ENCODE measurements at places on chromosomes 3 and 15.

- DNase-seq: no peak
These were observed 91.5 kb downstream of the ATG7 start for GRCh38 chr3:11363715-11364114.

DNA sequence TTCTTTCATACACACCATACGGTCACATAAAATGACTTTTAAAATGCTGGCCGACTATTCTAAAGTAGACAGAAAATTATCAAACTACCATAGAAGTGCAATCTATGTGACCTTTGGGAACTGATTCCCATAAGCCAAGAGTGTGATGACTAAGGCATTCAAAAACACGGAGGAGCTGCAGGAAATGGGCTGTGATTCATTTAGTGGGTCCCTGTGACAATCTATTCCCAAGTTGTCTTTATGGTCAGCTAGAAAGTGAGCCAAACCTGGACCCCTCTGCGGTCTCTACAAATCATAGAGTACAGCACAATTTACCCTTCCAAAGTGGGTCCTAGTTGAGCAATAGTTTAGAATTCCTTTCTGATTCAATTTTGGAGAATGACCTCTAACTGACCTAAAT lies 251.5 kb upstream of the CBLB start:
- DNase-seq: peak; percentile 34

DNA sequence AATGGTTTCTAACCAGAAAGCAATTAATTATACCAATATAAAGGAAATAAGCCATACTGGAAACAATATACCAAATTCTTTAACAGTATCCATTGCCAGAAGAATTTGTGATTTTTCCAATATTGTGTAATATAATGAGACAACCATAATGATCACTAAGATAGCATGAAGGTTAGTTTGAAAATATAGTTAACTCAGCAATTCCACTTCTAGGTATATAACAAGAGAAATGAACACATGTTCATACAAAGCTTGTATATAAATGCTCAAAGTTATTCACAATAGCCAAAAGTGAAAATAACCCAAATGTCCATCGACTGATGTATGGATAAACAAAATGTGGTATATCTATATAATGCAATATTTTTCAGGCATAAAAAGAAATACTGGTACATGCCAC lies 369.1 kb downstream of the TBC1D5 start:
- DNase-seq: no peak

DNA sequence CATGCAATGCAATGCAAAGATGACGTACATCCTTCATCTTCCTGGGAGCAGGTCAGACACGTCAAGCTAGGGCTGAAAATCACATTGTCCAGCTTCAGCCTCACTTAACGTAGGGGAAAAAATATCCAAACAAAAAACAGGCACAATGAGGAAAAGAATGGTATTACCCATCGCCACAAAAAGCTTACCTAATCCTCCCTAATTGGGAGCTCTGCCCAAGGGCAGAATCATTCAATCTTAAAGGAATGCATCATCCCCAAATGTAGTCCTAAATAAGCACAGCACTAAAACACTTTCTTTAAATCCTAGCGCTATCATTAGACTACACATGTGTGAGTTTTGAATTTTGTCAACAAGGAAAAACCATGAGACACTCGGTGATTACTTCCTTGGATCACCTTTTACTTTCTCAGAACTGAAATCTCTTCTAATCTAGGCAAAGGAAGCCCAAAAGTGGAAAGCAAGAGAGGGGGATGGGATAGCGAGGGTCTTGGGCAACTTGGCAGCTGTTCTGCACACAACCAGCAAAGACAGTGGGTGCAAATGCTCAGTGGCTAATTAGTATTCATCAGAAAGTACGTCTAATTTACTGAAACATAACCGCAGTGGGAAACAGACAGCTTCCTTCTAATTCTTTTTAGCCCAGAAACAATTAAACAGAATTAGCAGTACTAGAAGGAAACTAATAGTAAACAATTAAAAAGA lies 87.4 kb downstream of the ADAMTS9 start:
- DNase-seq: no peak

GRCh38 chr3:54307566-54308180 lies 185.3 kb downstream of the CACNA2D3 start:
- no peak for DNase-seq

DNA sequence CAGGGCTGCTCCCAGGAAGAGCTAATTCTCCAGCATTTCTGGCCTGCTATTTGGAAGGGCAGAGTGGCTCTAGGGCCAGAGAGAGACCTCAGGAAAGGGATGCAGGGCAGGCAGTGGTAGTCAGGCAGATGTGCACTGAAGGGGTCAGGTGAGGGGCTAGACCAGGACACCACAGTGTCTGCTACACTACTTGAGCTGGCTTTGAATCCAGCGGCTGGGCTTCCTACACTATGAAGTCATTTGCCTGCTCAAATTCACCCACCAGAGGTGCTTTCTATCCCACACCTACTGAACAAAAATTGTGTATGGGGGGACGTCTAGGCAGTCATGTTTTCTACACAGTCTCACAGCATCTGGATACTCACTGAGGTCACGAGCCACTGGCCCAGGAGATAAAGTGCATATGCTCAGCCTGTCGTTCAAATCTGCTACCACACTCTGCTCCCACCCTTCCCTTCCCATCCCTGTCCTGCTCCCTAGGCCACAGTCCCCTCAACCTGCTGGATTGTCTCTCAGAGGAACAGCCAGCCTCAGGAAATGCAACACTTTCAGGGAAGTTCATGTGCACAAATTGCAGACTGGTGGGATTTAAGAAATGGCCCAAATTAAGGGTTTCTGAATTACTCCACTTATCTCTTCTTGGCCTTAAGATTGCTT lies 49.9 kb upstream of the SLC6A11 start:
- DNase-seq: no peak

DNA sequence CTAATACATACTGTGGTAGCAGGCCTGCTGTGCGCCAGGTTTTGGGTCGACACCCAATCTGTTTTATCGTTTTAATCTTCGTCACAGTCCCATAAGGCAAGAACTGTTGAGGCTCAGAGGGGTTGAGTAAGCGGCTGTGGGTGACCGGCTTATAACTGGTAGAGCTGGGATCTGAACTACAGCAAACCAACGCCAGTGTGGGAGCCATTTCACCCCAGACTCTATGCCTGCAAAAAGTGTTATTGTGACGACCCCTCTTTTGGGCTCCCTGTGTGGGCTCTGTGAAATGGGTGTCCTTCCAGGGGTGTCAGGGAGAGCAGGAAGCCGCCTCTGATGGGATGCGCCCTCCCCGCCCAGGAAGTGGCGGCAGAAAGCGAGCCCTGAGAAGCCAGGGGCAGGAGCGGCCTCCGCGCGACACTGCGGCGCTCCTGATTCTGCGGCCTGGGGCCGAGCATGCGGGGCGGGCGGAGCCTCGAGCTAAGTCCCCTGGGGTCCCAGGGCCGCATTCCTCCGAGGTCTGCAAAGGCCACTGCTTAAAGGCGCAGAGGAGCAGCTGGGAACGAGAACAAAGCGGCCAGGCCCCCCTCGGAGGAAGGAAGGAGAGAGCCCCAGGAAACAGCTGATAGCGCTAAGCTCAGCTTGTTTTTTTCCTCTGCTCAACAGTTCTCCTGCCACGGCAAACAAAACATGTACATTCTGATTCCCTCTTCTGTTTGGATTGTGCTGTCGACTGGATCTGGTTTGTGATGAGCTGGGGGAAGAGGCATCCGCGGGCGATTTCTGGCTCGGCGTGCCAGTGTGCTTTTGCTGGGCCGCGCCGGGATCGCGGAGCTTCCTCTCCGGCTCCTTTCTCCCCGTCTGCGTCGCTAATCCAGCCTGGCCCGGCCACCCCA lies 33.9 kb downstream of the GRK7 start:
- DNase-seq: peak; percentile 81

- DNase-seq: no peak
These were observed 160.5 kb downstream of the KLF13 start for GRCh38 chr15:31486906-31487695.

GRCh38 chr3:174192471-174192870 lies 666.7 kb upstream of the NAALADL2 start:
- no peak for DNase-seq

DNA sequence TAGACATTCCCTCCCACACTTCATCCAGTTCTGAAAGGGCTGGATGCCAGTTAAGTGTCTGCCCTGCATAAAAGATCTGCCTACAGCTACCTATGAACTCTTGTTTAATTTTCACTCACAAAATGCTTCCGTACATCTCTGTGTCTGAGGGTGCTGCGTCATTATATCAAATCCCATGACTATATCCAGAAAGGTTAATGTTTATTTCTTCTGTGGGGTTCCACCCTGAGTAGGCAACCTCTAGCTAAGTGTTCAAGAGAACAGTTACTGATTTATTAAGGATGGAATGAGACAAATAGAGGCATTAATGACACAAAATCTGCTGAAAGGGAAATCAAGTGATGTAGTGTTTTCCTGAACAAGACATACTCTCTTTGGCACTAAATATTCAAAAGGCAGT lies 220.2 kb downstream of the MTHFS start:
- DNase-seq: no peak

DNA sequence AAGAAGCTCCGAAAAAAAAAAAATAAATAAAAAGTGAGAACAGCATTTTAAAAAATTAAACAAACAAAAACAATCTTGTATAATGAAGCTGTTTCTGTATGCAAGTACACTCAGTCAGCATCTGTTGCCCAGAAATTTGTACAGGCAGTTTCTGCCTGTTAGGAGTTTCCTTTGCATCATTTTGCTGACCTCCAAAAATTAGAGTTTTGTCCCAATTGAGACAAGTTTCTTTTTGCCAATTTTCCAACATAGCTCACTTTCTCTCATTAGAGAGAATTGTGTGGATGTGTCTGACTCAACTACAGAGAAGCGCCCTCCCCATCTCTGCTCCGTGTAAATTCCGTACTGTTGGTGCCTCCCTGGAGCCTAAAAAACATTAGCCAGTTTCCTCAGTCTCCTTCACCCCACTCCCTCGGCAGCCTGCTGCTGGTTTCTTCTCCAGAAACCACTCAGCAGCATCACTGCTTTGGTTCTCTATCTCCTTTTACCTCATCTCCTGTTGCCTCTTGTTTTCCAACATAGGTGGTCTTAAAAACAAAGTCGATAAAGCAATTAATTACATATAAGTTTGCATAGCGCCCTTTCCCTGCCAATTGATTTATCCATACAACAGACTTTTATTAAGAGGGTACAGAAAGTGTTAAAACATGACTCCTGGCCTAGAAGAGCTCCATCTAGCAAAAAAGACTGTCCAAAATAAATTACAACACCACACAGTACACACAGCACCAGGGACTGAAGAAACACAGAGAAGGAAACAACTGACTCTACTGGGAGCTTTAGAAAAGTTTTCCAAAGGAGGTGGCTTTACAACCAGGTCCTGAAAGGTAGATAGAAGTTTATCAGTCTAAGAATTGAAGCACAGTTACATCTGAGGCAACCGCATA lies 286.7 kb downstream of the SHOX2 start:
- DNase-seq: no peak

DNA sequence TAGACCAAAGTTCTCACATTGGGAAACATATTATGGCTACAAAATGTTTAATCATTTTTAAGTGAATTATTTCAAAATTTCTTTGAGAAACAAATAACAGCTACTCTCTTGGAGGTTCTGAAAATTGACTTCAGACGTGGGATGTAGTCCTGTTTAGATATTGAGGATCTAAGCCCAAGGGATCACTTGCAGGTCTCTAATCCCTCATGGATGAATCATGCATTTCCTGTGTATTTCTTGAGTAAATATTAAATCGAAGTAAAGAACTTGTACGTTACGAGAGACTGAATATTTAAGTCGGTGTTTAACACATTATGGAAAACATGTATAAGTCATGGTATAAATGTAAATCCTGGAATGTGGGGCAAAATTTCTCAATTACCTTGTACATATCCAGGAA lies 119.8 kb downstream of the EPHA3 start:
- DNase-seq: peak; percentile 55

DNA sequence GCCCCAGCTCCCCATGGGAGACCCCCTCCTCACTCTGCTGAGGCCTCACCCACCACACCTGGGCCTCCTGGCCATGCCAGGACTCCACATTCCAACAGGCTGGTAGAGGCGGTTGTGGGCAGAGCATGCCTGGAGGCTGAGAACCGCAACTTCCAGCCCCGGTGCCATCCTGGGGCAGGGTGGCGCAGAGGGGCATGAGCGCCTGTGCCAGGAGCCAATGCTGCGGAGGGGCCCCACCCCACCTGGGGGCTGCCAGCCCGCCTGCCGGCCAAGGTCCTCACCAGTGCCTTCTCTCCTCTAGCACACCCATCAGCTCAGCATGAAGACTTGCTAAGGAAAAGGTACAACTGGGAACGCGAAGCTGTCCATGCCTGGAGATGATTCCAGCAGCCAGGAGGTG lies 34.3 kb upstream of the SLC6A6 start:
- DNase-seq: no peak

DNA sequence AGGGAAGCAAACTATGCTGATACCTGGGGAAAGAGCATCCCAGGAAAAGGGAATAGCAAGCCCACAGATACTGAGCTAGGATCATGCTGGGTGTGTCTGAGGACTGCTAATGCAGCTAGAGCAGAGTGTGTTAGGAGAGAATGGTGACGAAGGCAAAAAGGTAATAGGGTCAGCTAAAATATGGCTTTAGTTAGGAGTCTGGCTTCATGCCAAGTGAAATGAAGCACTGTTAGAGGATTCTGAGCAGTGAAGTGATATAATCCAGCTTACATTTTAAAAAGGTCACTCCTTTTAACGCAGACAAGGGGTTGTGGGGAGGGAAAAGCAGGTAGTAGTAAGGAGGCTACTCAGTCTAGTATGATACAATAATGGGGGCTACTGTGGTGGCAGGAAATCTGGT lies 30.4 kb downstream of the SECISBP2L start:
- peak; percentile 6 for DNase-seq

- DNase-seq: peak; percentile 97
These were observed 79.6 kb upstream of the SPATA12 start for GRCh38 chr3:56980798-56981390.

DNA sequence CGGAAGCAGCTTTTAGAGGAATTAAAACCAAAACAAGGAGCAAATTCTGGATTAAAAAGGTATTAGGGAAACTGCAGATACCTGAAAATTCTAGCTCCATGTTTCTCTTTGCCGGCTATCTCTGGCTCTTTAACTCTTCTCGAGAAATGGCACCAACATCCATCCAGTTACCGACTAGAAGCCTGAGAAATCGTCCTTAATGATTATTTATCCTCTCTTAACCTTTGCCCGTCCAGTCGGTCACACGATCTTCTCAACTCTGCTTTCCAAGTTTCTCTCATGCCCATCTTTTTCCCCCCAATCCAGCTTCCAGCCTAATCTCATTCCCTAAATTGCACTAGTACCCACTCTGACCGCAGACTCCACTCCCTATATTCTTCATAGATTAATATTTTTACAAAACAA lies 596 bp upstream of the SGO1 start:
- no peak for DNase-seq

GRCh38 chr3:50015918-50016317 lies 72.8 kb upstream of the RBM5 start:
- no peak for DNase-seq

DNA sequence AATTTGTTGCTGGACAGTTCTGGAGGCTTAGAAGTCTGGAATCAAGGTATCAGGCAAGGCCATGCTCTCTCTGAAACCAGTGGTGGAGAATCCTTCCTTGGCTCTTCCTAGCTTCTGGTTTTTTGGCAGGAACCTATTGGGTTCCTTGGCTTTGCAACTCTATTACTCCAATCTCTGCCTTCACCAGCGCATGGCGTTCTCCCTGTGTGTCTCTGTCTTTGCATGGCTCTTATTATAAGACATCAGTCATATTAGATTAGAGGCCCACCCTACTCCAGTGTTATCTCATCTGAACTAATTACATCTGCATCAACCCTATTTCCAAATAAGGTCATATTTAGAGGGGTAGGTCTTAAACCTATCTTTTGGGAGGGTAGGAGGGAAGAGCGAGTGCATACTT lies 358.1 kb upstream of the RARB start:
- no peak for DNase-seq

GRCh38 chr3:168213920-168214319 lies 118.2 kb upstream of the GOLIM4 start:
- peak; percentile 36 for DNase-seq
